ENCODE measurements at places on chromosomes 11 and 22. TPM values are rescaled to one million over a fixed set of nuclear protein-coding genes. Genes with fewer than 3 reads are reported as not detected.

Gene OR51G2
- not detected for total RNA-seq

Gene BDNF
- 19.1 TPM for total RNA-seq

Gene THRSP
- total RNA-seq: not detected

Gene CDC42EP1
- total RNA-seq: 19.4 TPM

Gene MPPED2
- 13.8 TPM for total RNA-seq

Gene TRIM51
- not detected for total RNA-seq

Gene SMC1B
- total RNA-seq: not detected

Gene RAD9A
- total RNA-seq: 13.8 TPM

Gene LUZP2
- not detected for total RNA-seq

Gene KCNJ1
- total RNA-seq: 0.14 TPM

Gene ACRV1
- not detected for total RNA-seq

Gene ARHGAP20
- 0.48 TPM for total RNA-seq

Gene KCNJ5
- total RNA-seq: 5.9 TPM

Gene KCNK4
- not detected for total RNA-seq

Gene WNT11
- 12.0 TPM for total RNA-seq

Gene CRYBB2
- not detected for total RNA-seq

Gene BRD1
- total RNA-seq: 15.9 TPM

Gene NLRP6
- total RNA-seq: not detected

Gene DENND6B
- total RNA-seq: 1.9 TPM

Gene PSMC3
- 157 TPM for total RNA-seq

Gene TMPRSS13
- total RNA-seq: 0.18 TPM

Gene OR56A1
- not detected for total RNA-seq

Gene SPON1
- total RNA-seq: 6.3 TPM

Gene LMO1
- total RNA-seq: 5.8 TPM

Gene CRYBB3
- total RNA-seq: not detected

Gene STX5
- 19.0 TPM for total RNA-seq

Gene HBE1
- not detected for total RNA-seq

Gene APOA4
- total RNA-seq: not detected

Gene MMP27
- not detected for total RNA-seq

Gene TESMIN
- not detected for total RNA-seq

Gene ANKK1
- total RNA-seq: not detected

Gene SULT4A1
- total RNA-seq: 1.2 TPM

Gene MGAT3
- total RNA-seq: 4.0 TPM

Gene TRIM48
- total RNA-seq: not detected

Gene LDHAL6A
- total RNA-seq: not detected

Gene NUP50
- total RNA-seq: 10.7 TPM

Gene SNX32
- total RNA-seq: 0.32 TPM

Gene SLC22A6
- not detected for total RNA-seq

Gene RFPL2
- total RNA-seq: not detected

Gene C22orf39
- 74.2 TPM for total RNA-seq

Gene TRIM49
- total RNA-seq: not detected

Gene TSPAN18
- total RNA-seq: 74.2 TPM

Gene DDX25
- total RNA-seq: not detected

Gene MUC2
- not detected for total RNA-seq

Gene HEPN1
- total RNA-seq: not detected
